ENCODE measurements at places on chromosomes 1 and 21.

- peak; percentile 20 for DNase-seq
These were observed 57.5 kb downstream of the BCL9 start for GRCh38 chr1:147598621-147599361.

- DNase-seq, result no peak
These were observed 68.7 kb downstream of the NID1 start for GRCh38 chr1:235996048-235996785.

DNA sequence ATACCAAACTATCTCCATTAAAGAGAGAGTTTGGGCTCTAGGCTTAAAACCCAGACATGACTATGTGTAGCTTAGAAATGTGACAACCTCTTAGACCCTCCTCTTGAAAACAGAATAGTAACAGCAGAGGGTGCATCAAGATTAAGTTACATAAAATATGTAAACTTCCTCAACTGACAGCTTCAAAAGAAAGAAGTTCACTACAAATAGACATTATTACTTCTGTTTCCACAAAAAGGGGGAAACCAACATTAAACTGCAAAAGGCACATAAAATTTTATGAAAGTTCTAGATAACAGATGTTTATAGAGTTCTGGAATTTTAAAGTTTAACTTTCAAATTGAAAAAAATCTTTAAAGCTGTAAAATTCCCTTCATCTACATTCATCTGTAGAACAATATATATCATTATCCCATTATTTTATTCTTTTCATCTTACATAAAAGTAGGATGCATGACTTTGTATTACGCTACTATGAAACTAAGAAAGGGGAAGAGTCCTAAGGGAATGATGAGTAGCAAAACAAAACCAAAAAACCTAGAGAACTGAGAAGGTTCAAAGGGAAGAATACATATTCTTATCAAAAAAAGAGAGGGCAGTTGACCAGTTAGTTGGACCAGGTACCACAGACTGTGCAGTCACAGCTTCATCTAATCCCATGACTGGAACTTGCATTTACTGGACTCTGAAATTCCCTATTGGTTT lies 177.0 kb downstream of the SIPA1L2 start:
- no peak for DNase-seq

DNA sequence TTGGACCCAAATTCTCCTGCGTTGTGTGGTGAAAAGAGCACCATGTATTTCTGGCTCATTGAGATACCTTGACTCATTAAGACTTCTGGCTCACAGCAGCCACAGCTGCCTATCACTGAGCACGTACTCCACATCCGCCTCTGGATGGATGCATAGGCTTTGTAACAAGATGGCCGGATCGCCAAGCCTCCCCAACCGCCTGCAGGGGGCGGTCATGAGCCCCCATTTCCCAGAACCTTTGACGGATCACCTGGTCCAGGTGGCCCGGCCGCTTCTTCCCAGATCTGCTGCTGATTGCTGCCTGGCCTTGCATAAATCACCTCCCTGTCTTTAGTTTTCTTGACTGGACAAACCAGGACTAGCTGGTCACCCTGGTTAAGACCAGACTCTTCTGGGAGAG lies 156.5 kb upstream of the KLHDC7A start:
- DNase-seq, result no peak
